Cardiac fibroblast (primary cell): ENCODE measurements at places on chromosomes 4 and X.

DNA sequence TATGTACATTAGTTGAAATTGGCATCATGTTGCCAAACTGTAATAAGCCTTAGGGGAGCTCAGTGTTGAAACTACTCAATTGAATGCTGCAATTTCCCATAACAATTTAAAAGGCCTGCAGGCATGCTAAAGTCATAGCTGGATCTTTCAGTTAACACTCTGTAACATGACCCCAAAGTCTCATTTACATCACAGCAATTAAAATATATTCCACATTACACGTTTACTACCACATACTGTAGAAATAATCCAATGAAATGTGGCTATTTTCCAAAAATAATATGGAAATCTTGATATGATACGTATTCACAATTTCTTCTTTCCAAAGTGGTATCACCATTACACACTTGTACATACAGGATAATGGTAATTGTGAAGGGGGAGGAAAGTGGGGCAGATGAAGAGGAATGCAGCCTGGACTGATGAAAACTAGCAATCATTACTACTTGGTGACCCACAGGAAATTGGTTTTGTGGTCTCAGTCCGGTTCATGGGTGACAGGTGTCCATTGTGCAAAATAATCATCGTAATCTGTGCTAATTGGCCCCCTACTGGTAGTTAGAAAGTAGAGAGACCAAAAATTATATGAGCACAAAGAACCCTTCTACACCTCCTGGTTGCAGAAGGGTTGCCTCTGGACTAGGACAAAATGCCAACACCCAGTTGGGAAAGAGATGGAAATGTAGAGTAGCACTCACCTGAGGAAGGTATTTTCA lies 63.7 kb downstream of the TENM3 start:
- peak; percentile 13 for DNase-seq

DNA sequence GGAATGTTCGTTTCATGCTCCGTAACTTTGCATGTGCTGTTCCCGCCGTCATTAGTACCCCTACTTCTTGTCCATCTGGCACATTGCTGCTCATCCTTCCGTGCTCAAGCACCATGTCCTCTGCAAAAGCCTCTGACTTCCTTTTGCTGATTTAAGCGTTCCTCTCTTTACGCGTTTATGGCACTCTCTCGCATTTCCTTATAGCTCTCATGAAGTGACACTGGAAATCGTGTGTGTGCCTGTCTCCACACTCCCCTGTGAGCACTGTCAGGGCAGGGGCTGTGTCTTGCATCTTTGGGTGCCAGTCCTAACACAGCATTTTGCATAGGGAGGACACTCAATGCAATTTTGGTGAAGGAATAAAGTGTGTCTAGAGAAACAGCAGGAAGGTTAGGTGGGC lies 210.6 kb upstream of the FAT1 start:
- no peak for DNase-seq

DNA sequence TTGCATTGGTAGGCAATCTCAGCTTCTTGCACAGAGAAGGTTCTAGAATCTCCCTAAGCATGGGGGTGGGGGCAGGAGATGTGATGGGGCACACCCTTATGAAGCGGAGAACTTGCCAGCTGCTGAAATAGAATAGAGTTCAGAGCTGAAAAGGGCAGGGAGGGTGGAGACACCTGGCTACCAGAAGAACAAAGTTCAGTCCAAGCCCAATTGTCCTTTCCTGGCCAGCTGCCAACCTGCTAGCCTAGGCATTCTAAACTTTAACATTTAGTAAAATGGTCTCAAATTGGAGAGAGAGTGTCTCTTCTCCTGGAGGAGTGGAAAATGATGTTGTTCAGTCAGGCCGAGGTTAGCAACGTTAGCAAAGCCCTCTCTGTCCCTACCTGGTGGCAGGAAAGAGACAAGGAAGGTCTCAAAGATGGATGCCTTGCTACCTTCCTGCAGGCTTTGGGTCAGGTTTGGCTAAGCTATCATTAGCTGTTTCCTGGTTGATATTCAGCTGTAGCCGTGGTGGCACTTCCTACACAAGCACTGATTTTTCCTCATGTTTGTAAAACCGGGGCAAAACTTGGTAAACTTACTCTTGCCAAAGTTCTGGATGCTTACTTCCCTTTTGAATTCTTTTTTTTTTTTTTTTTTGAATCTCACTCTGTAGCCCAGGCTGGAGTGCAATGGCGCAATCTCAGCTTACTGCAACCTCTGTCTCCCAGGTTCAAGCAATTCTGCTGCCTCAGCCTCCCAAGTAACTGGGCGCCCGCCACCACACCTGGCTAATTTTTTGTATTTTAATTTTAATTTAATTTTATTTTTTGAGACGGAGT lies 34.7 kb upstream of the NYX start:
- no peak for DNase-seq

DNA sequence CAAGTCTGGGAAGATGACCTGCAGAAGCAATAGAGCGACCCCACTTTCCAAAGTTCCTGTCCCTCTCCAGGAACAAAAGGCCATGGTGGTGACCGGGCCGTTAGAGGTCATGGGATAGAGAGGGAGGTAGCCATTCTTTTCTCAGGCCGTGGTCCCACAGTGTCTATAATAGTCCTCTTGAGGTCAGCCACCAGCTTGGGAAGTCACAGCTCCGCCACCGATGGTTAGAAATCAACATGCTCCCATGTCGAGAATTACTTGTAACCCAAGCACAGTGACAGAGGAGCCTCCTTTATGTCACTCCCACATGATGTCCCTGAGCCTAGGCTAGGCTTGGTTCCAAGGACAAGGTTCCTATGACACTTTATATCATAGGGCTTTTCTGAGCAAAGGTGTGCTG lies 48.3 kb upstream of the CBR4 start:
- DNase-seq, result no peak

- peak; percentile 83 for DNase-seq
Measured at GRCh38 chr4:169311643-169312365, 41.0 kb upstream of the SH3RF1 start.

GRCh38 chr4:94304365-94304971 lies 38.2 kb downstream of the HPGDS start:
- peak; percentile 71 for DNase-seq

- DNase-seq, result no peak
Measured at GRCh38 chr4:78653655-78654054, 102.1 kb downstream of the ANXA3 start.
